ENCODE measurements at places on chromosomes 6 and 20. TPM values are rescaled to one million over a fixed set of nuclear protein-coding genes. Genes with fewer than 3 reads are reported as not detected.

STX11 gene
- total RNA-seq: 1.9 TPM

RBPJL gene
- not detected for total RNA-seq

CPNE5 gene
- 0.29 TPM for total RNA-seq

MAS1 gene
- total RNA-seq: not detected

NTSR1 gene
- total RNA-seq: 0.10 TPM

LY6G6F gene
- total RNA-seq: not detected

EDN1 gene
- total RNA-seq: 54.8 TPM

ELOVL4 gene
- total RNA-seq: 10.4 TPM

GPSM3 gene
- total RNA-seq: 10.2 TPM

TXLNB gene
- total RNA-seq: 0.58 TPM

KCNG1 gene
- total RNA-seq: 45.9 TPM

ASIP gene
- total RNA-seq: not detected

L3MBTL3 gene
- total RNA-seq: 19.2 TPM

CYP39A1 gene
- total RNA-seq: 0.84 TPM

REM1 gene
- not detected for total RNA-seq

EMILIN3 gene
- total RNA-seq: not detected

MACROD2 gene
- 2.4 TPM for total RNA-seq

CLIC5 gene
- 0.14 TPM for total RNA-seq

SULF2 gene
- total RNA-seq: 115 TPM

EEF1A2 gene
- total RNA-seq: 37.6 TPM

SLC22A3 gene
- 0.57 TPM for total RNA-seq

MTHFD1L gene
- total RNA-seq: 107 TPM

C6orf15 gene
- total RNA-seq: 4.6 TPM

KIAA1586 gene
- total RNA-seq: 16.6 TPM

LRFN2 gene
- 0.32 TPM for total RNA-seq

SLC17A9 gene
- 12.4 TPM for total RNA-seq

XKR7 gene
- total RNA-seq: 0.36 TPM

UNC5CL gene
- total RNA-seq: 0.27 TPM

HLA-DMB gene
- 0.11 TPM for total RNA-seq

ZFP57 gene
- total RNA-seq: 0.36 TPM

KHDC1L gene
- not detected for total RNA-seq

SLA2 gene
- not detected for total RNA-seq

TMEM200A gene
- 14.9 TPM for total RNA-seq

MEP1A gene
- not detected for total RNA-seq

FITM2 gene
- total RNA-seq: 6.3 TPM

OPN5 gene
- total RNA-seq: not detected

KHDC1 gene
- total RNA-seq: 2.9 TPM

C4B gene
- total RNA-seq: 3.7 TPM

ADGRG6 gene
- 89.2 TPM for total RNA-seq

AFDN gene
- total RNA-seq: 102 TPM

TREM2 gene
- total RNA-seq: not detected

PSORS1C2 gene
- total RNA-seq: not detected

RAB32 gene
- 75.7 TPM for total RNA-seq

BEND6 gene
- total RNA-seq: 8.3 TPM

ADGB gene
- total RNA-seq: not detected

SLC22A16 gene
- not detected for total RNA-seq

WFDC5 gene
- not detected for total RNA-seq

ANGPT4 gene
- 0.12 TPM for total RNA-seq

SMOC2 gene
- 0.93 TPM for total RNA-seq

CD83 gene
- total RNA-seq: 1.6 TPM

MICB gene
- 4.1 TPM for total RNA-seq

ERMARD gene
- 13.1 TPM for total RNA-seq

SPATA25 gene
- 1.7 TPM for total RNA-seq

DHX16 gene
- 29.3 TPM for total RNA-seq
